ENCODE measurements at places on chromosomes 4 and X.

- DNase-seq = peak; percentile 58
Observed at GRCh38 chr4:76251441-76252270, at the start of gene FAM47E. FAM47E (plus strand) TSS chr4:76251721; CDS start chr4:76251747, 26 bp downstream.

- no peak for DNase-seq
Observed at GRCh38 chrX:43861750-43862149, 20.5 kb downstream of the MAOB start.

DNA sequence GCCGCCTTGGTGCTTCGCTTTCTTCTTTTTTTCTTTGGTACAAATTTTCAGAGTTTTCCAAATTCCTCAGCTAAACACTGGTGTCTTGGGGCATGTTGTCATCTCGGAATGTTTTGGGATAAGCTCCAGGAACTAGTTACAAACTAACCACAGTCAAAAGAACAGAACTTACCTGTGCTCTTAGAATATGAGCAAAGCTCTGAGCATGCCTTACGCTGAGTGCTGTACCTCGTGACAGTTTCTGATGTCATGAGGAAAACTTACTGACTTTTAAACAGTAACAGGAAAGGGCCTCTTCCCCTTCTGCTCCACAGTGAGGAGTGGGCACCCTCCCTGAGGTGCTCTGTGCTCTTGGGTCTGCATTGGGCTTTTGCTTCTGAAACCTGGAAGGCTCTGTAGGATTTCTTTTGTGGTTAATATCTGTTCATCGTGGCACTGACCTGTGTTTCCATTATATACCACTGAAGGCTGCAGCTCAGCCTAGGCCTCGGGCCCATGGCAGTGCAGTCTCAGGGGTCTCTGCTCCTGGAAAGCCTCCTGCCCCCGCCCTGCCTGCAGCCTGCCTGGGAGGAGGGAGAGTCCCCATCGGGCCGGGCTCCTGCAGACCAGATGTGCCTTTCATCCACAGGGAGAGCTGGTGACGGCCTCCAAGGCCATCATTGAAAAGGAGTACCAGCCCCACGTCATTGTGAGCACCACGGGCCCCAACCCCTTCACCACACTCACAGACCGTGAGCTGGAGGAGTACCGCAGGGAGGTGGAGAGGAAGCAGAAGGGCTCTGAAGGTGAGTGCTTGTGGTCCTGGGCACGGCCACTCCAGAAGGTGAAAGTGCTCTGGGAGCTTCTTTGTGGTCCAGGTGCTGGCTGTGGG is 48.7 kb downstream of the NOP14 start:
- DNase-seq = no peak

DNA sequence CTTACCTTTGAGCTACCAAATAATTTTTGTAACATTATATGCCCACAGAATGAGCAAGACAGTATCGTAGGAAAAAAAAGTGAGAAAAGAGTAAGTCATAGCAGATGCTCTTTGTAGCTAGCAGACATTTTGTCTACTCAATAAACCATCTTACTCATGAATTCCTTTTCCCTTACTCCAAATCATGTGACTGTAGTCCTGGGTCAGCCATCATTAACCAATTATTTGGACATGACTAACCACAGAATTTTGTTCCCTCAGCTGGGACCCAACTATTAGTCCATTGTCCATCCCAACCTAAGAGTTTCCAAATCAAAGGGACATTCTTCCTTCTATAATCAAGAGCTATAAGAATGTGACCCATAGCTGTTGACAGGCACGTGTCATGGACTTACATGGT is 11.4 kb downstream of the UBE2D3 start:
- no peak for DNase-seq

DNA sequence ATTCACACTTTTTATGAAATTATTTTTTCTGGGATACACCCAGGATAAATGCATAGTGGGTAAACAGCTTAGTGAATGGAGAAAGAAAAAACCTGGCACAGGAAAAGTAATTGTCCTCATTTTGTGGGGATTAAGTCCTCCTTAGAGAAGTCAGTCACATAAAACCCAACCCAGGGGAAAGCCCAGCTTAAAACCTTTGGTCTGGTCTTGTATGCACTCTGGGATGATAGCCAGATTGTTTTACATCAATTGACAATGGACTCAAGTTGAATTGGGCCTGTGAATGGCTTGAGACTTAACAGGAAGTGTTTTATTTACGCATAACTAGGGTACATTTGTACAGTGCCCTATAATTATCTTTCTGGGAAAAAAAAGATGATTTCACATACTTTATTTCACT is 561.3 kb upstream of the GRIA3 start:
- DNase-seq = peak; percentile 0

- DNase-seq = no peak
Observed at GRCh38 chr4:169566021-169566818, 46.2 kb downstream of the NEK1 start.

DNA sequence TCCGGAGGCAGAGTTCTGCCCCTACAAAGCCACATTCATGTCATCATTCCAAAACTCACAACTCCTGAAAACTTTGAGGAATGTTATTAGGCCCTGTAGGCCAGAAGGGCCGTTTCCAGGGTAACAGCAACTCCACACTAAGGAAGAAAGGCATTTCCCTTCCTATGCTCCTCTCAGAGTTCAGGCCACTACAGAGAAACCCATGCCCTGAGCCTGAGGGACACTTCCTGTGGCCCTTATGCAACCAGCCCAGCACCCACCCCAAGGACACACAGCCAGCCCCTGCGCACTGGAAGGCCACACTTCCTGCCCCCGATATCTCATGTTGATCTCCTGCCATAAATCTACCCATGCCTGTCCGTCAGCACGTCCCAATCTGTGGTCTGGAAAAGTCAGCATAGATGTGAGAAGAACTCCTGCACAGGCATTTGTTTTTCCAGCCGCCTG is 289.3 kb downstream of the BCOR start:
- DNase-seq = no peak

DNA sequence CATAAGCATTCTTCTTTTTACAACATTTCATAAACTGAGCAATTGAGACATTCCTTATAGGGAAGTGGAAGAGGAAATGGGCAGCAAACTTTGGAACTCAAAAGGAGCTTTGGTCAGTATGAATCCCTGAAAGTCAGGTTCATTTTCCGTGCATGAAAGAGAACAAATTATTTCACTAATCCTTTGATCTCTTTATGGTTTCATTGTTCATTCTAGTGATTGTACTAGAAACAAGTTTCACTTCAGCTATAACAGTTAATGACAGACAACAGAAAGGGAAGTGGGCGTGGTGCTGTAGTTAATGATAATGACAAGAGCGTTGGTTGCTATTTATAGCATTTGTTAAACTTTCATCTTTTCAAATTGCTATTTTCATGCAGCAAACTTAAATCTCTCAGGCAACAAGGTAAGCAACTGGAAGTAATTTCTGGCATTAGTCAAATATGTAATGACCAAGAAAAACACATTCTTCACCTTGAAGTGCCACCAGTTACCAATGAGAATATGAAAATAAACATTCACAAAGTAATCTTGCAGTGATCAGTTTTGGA is 98.4 kb downstream of the AREG start:
- no peak for DNase-seq

DNA sequence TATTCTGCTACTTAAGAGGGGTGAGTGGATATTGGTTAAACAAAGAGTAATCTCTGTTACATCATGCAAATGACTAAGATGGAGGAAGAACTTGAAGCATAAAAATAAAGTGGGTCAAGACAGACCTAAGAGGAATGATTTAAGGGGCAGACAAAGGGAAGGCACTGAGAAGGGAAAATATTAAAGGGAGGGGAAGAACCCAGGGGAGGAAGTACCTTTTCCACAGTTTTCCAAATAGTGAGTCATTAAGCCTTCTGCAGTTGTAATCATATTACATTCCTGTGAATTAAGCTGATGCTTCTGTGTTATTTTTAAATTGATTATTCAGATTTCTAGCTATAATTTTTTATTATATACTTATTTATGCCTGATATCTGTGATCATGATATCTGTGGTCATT is 253.3 kb downstream of the CENPC start:
- DNase-seq = no peak

- no peak for DNase-seq
Observed at GRCh38 chr4:24395937-24396336, 188.4 kb downstream of the DHX15 start.

DNA sequence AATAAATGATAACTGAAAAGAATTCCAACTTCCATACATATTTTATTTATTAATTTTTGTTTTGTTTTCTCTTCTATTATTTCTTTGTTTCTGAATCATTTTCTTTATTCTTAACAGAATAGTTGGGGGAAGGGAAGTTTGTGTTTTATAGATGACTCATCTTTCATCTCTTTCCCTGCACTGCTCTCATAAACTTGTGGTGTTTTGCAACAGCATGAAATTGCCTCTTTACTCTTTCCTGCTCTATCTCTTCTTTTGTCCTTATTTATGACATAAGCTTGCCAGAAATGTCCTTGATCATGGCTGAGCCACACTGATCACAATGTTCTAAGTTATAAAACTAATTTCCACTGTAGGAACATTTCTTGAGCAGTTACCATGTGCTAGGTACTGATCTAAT is 22.3 kb downstream of the QRFPR start:
- no peak for DNase-seq

GRCh38 chr4:189597341-189597740 is 343.3 kb upstream of the FRG1 start:
- DNase-seq = no peak

DNA sequence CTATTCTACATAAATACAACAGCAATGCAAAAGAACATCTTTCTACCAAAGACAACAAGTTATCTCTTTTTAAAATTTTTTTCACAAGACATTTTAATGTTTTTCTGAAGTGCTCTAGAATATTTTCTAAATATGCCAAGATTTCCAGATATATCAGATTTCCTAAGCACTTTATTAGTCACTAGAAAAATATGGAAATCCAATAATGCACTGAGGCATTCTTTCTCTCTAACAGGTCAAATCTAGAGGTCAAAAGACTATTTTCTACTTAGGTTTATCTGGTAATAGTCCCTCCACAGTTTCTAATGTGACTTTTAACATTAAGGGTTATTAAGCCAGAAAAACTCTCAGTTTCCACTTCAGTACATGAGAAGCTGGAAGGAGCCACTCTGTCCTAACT is 1041.2 kb upstream of the INTU start:
- no peak for DNase-seq

DNA sequence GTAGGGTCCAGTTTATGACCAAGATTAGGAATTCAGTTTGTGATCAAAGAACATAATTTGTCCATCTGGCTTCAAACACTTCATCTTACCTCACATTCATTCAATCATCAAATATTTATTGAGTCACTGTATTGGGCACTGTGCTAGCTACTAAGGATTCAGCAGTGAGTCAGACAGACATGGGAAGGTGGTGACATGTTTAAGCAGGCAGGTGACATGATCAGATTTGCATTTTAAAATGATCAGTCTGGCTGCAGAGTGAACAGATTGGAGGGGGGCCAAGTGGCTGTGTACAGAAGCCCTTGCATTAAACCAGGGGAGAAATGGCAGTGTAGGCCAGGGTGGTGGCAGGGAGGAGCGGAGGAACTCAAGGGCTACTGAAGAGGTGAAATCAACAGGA is 25.1 kb upstream of the APLN start:
- DNase-seq = no peak

DNA sequence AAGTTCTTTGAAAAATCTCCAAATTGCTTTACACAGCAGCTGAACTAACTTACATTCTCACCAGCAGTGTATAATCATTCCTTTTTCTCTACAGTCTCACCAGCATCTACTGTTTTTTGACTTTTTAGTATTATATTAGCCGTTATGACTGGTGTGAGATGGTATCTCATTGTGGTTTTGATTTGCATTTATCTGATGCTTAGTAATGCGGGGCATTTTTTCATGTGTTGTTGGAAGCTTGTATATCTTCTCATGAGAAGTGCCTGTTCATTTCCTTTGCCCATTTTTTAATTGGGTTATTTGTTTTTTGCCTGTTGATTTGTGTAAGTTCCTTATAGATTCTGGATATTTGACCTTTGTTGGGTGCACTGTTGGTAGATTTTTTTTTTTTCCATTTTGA is 931.7 kb downstream of the CENPC start:
- no peak for DNase-seq

DNA sequence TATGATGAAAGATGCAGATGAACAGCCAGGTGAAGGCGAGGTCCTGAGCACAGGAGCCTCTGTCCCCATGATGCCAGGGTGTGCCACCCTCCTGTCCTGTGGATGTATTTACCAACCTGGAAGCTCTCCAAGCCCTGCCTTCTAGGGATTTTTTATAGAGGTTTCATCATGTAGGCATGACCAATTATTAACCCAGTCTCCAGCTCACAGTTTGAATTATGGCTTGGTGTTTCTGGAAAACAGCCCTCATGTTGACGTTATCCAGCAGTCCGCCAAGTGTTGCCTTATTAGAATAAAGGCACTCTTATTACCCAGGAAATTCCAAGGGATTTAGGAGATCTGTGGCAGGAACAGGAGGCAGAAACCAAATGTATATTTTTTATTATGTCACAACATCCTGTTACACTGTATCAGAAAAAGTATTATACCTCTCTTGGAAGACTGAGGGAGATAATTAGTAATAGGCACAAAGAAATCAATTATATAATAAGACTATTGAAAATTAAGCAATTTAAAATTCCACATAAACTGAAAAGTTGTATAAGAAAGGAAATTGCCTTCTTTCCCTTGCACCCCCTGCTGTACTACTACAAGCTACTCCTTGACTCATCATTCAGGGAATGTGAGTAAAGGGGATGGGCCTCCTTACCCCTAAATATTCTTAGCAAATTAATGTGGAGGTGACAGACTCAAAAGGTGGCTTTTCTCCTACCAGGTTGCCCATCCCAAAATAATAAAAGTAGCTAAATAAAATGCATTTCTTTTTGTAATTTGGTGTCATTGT is 129.6 kb downstream of the ZNF330 start:
- peak; percentile 84 for DNase-seq

DNA sequence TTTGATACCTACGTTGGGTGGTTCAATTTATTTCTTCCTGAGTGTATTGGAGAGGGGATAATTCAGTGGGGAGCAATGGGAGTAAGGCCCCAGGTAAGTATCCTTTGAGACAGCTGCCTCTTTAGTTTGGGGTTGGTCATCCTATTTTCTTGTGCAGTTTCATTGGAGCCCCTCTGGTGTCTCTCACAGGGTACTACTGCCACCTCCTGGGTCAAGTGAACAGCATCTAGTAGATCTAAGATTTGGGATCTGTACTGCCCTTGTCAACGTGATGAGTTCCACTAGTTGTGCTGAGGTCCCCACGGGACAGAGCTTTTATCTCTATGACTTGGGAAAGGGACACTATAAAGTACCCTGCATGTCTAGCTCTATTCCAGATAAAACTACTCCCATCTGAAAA is 80.6 kb downstream of the PBDC1 start:
- DNase-seq = no peak

DNA sequence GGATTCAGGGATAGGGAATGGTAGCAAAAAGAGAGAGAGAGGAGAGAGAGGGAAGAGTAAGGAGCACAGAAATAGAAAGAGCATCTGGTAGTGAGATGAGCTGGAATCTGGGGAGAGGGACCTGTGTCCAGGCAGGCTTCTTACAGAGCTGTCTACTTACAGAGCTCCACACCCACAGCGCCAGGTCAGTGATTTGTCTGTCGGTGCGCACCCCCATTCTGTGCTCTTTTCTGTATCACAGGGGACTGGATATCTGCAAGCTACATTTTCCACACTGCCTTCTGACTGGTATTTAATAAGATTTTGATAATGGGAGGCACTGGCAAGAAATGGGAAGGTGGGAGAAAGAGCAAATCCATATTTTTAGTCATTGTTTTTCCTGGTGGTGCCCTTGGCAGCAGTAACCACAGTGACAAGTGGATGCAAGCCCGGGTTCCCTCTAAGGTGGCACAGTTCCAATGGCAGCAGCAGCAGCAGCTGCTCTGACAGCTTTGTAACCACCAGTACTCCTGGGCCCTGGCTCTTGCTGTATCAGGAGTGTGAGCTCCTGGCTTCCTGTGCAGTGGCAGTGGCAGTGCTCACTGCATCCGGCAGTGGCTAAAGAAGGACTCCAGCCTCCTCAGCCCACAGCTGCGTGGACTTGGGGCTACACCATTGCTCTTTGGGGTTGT is 300.5 kb downstream of the TRIML1 start:
- no peak for DNase-seq
